ENCODE measurements at places on chromosomes 11 and 22.

DNA sequence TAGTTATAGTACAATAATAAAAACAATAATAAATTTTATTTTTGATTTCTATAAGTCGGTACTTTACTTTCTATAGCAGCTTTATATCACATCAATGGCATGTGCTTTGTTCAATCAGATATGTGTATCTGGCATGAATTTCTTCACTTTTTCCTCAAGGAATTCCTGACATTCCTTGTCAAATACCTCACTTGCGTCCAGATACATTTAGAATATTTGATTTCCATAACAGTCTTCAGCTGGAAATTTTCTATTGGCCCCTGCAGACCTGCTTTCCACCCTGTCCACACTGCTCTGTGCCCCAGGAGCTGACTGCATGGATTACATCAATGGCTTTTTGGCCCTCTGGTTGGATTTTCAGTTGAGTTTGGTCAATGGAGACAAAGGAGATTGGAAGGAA, 93.2 kb downstream of the FAR1 start:
- DNase-seq, result no peak

GRCh38 chr11:133636711-133637355, 104.5 kb upstream of the OPCML start:
- no peak for DNase-seq

GRCh38 chr11:73273222-73273895, 1.2 kb downstream of the P2RY6 start:
- DNase-seq, result no peak

GRCh38 chr22:23205339-23206049, 25.2 kb downstream of the BCR start:
- DNase-seq, result no peak

DNA sequence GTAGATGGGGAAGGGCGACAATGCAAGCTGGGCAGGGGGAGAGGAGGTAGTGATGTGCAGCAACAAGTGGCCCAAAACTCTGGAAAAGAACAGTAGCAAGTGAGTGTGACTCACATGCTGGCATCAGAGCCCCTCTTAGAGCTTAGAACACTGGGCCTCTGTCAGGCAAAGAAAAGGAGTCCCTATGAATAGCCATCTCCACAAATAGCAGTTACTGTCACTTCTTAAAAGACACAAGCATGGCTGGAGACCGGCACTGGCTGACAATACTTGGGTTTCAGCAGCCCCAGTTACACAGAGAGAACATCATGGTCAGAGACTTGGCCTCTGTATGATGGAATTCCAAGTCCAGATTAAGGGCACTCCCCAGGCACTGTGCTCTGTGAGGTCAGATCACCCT, 58.2 kb downstream of the PRCP start:
- DNase-seq, result no peak

DNA sequence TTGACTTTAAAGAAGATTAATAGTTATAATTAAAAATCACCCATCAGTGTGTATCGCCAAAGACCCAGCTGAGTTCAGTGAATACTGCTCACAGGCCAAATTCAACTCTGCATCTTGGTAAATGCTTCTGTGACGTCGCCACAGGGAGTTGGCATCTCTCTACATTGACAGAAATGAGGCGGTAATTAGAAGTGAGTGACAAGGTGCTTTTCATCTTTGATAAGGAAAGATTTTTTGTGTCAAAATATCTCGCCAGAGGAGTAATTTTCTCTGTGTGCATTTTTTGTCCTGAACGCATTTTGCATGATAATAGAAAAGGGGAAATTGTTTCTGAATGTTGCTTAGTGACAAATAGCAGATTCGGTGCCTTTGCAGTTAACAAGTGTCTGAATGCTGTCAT, 345.8 kb downstream of the CNTN5 start:
- no peak for DNase-seq

DNA sequence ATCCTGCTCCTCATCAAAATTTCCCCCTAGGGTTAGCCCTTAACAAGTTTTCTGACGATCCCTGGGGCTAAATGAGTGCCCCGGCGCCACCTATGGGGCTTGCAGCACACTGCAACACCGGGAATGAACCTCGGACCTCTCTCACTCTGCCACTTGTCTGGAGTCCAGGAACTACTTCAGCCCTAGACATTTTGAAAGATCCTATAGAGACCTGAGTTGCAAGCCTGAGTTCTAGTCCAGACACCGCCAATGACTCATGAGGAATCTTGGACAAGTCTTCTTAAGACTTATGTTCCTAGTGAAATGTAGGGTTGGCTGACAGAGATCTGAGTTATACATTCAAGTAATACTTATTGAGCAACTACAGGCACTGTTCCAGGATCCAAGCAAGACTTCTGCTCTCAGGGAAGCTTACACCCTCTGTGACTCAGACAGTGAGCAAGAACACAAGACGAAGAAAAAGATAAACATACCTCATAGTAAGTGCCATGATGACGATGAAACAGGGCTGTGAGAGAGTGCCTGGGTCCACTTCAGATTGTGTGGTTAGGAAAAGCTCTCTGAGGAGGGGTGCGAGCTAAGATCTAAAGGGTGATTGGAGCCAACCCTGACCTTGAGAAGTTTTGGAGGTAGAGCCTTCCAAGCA, 10.2 kb upstream of the STK33 start:
- DNase-seq, result peak; percentile 76

- DNase-seq, result no peak
Observed at GRCh38 chr11:78902771-78903507, 328.3 kb upstream of the NARS2 start.

DNA sequence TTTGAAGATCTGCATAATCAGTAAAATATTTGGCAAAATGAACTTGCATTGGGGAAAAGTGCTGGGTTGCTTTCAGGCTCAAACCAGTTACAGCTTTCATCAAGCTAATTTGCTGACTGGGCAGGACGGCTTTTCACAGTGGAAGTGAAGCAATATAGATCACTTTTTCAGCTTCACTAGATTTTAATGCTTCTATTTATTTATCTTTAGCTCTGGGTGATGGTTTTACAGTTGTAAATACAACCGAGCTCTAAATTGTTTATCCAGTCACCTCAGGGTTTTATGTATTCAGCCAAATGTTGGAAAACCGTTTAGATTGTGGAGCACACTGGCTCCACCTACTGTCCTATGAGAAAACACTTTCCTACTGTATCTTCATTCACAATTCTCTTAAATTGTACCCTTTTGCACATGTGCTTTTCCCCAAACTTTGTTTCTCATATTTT, 58.2 kb downstream of the ACER3 start:
- peak; percentile 41 for DNase-seq

DNA sequence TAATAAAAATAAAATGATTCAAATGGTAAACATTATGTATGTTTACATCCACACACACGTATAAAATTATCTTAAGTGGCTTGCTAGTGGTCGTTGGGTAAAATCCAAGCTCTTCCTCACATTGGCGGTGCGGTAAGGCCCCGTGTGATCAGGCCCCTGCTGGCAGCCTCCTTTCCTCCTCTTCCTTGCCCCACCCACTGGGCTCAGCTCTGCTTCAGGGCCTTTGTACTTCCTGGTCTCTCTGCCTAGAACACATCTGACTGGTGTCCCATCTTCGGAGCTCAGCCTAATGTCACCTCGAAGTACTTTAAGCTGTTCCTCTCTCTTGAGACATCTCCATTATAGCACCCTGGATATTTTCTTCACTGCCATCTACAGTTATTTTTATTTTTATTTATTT, 52.8 kb downstream of the OSBP2 start:
- DNase-seq, result no peak

DNA sequence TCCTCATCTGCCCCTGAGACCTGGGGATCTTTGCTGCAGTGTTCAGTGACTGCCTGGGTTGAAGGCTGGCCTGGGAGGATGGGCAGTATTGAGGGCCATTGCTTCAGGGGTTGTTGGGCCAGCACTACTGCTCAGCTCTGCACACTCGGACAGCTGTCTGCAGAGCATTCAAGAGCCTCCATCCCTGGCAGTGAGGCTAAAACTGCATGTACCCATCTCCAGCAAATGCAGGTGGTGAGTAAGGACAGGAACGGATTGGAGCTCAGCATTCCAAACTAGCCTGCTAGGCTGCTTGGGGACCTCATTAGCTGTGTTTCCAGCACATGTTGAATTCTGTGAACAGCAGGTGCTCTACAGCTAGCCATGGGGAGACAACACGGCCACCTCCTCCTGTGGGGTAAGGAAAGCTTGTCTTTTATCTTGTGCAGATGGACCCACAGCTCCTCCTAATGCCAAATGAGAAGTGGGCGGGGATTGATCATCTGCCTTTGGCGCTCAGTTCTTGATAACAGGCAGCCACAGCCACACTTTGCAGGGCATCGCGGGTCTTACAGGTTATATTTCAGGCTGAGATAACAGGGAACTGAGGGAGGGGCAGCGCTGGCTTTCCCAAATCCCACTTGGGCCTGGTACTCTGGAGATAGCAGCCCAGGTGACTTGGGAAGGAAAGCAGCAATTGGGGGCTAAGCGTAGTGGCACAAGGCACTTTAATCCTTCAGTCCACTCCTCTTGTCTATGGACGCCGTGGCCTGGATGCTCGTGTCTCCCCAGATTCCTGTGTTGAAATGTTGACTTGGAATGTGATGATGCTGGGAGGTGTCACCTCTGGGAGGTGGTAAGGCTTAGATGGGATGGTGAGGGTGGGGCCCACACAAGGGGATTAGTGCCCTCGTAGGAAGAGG, 254.5 kb upstream of the B3GAT1 start:
- DNase-seq, result no peak

DNA sequence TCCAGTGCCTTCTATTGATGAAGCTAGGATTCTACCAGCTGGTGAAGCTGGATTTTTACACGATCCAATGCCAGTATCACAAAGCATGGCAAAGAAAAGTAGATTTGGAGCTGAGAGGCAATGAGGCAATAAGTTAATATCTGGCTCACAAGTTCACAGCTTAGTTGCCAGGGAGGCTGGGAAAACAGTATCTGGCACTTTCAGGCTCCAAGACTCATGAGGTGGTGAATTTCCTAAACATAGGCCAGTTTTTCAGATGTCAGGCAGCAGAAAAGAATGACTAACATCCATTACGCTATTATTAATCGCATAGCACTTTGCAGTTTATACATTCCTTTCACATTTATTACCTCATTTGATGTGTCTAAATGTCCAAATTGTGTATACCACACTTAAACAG, 122.7 kb downstream of the GRIA4 start:
- no peak for DNase-seq

DNA sequence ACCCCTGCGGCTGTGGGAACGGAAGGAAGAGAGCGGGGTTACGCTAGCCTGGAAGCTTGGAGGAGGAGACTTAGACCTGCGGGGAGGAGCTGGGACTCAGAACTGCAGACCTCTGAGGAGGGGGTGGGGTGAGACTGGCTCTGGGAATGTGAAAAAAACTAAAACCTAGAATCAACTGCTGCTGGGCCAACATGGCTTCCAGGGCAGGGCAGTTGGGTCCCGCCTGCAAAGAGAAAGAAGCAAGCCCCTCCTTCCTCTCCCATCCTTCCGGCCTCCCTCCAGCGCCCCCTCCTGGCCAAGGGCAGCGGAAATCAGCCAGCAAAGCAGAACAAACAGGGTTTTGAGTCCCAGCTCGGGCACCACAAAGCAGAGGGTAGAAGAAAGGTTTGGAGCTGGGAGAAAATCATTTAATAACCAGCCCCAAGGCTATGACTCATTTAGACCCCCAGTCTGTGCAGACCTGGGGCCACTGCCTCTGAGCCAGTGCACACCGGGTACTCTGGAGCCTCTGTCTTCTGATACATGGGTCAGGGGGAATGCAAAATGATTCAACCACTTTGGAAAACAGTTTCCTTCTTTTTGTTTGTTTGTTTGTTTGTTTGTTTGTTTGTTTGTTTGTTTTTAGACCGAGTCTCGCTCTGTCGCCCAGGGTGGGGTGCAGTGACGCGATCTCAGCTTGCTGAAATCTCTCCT, 7.3 kb upstream of the NCF4 start:
- DNase-seq, result peak; percentile 83

- peak; percentile 71 for DNase-seq
Observed at GRCh38 chr22:35921777-35922176, 106.8 kb downstream of the RBFOX2 start.

- no peak for DNase-seq
Observed at GRCh38 chr22:22614065-22614464, 30.3 kb upstream of the GGTLC2 start.

DNA sequence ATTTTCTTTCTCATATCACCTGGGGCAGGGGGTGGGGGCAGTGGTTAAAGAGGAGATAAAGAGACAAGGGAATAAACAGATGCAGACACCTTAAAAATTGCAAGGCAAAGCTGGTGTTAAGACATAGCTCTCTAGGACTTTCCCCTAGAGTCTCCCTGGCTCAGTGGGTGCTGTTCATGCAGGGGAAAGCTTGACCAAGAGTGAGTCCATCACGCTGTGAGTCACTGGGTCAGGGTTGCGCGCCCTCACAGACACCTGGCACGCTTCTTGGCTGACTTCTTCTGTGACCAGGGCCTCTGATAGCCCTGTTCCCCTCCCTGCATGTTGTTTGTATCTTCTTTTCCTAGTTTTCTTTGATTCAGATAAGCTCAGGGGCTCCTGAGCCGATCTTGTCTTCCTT, 31.9 kb downstream of the COMMD9 start:
- DNase-seq, result no peak

- DNase-seq, result peak; percentile 76
Observed at GRCh38 chr11:65884716-65885092, 3.6 kb downstream of the FIBP start.

DNA sequence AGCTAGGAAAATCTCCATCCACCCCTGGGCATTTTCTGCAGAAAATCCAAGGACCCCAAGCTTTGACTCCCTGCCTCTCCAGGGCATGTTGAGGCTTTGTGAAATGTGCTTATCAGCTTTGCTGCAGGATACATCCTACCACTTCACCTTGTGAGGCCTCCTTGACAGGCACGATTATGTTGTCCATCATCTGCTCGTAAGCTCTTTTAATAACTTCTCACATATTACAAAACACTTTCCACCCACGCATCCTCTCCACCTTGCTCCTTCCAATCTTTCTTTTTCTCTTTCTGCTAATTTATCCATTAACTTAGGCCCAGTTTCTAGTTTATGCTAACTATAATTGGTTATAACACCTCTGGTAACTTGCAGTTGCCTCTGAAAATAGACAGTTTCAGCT, 147.0 kb upstream of the MTNR1B start:
- no peak for DNase-seq

GRCh38 chr22:40609216-40609615, 27.3 kb downstream of the MRTFA start:
- no peak for DNase-seq

DNA sequence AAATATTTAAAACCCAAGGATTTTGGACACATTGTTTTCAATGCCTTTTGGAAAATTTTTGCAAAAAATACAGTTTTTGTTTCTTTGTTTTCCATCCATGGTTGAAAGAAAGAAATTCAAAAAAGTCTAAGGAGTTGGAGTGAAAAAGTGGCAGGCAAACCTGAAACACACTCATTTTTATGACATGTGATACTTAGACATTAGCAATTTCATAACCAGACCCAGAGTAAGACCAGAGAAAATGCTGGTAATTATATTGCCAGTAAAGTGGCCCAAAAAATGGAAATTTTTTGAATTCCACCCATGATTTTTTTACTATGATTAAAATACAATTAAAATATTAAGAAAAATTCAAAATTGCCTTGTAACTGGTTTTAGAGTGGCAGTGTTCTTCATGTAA, 128.2 kb downstream of the SLC17A6 start:
- DNase-seq, result no peak

- peak; percentile 55 for DNase-seq
Observed at GRCh38 chr11:64675450-64676260, 47.3 kb downstream of the NRXN2 start.

- no peak for DNase-seq
Observed at GRCh38 chr11:48024635-48025071, 44.3 kb downstream of the PTPRJ start.

All from HEK293T (cell line).